Nephron progenitor cell (in vitro differentiated cells): ENCODE measurements at places on chromosomes 13 and 19.

GRCh38 chr19:16373532-16373931, 48.9 kb downstream of the KLF2 start:
- no peak for DNase-seq

DNA sequence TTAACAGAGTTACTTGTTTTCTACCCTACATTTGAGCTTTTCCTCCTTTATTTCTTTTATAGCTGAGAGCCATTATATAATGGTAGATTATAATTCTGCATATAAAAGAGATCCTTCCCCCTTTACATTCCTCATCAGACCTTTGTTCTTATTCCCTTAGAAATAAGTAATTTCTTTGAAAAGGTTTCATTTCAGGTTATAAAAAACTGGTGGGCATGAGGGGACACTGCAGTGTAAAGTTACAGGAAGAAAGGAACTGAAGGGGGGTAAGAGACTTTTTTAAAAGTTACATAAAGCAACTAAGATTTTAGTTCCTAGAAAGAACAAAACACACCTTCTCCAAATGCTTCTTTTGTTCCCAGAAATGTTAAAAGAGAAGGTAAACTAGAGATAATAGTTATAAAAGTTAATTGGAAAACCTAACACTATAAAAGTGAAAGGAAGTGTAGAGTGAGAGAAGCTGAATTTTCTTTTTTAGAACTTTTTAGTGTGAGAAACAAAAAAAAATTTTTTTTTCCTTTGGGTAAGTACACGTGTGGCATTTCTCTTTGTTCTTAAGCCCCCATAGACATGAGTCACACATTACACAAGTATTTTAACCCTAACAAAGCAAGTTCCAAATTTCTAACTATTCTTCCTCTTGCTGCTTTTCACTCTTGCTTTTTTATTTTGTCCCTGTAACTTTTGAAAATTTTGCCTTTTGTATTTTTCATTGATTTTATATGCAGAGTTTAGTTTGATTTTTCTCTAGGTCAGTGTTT, 106.4 kb upstream of the MLNR start:
- no peak for DNase-seq

GRCh38 chr19:12137221-12137940, 2.8 kb downstream of the ZNF20 start:
- DNase-seq: no peak

DNA sequence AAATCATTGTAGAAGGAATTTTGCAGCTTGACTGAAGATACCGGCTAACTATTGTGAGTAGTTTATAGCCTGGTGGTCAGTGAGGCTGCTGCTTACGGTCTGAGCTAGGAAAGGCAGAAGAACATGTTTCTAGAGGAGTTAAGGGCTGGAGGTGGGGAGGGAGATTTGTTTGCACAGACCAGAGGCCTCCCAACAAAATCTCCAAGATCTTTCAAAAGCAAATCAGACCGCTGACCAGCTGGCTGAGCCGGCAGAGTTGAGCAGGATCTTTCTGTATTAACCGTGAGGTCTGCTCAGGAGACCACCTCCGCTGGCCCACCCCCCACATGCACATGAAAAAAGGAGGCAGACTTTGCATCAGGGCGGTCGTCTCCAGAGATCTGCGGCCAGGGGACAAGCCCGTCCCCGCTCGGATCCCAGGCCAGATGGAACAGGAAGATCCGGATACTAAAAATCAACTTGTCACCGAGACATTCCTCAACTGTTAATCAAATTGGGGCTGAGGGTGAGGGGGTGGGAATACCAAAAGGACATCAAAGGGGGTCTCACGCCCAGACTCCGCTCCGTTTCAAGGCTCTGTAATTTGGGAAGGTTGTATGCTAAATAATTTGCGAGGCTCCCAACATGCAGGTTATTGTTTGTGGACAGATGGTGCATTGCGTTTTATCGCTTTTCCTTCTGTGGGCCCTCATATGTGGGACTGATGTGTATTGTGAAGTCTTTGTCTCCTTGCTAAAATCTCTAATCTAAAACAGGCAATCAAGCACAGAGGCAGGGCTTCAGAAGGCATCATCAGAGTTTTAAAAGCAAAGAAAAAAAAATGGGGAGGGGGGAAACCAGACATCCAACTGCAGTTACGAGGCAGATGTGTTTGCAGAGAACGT, 319.0 kb downstream of the ZNF536 start:
- DNase-seq: peak; percentile 39

DNA sequence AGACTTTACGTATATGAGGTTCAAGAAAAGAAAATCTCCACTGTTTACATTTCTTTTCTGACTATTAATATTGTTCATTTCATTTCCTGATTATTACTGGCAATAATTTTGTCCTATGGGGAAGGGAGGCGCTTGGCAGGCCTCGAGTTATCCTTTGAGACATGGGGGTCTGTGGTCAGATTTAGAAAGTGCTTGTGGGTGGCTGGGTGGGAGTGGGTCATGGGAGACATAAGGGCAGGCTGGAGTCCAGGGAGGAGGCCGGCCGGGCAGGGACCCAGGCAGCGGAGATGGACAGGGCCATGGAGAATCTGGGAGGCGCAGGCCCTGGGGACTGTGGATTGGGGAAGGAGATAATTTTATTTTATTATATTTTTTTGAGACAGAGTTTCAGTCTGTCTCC, 40.1 kb downstream of the LTBP4 start:
- DNase-seq: no peak

GRCh38 chr19:29610213-29610573, 4.1 kb downstream of the POP4 start:
- DNase-seq: no peak

- DNase-seq: no peak
Measured at GRCh38 chr19:39681416-39681815, 22.9 kb upstream of the LGALS14 start.

GRCh38 chr13:21148557-21149258, 27.6 kb downstream of the SKA3 start:
- DNase-seq: no peak

DNA sequence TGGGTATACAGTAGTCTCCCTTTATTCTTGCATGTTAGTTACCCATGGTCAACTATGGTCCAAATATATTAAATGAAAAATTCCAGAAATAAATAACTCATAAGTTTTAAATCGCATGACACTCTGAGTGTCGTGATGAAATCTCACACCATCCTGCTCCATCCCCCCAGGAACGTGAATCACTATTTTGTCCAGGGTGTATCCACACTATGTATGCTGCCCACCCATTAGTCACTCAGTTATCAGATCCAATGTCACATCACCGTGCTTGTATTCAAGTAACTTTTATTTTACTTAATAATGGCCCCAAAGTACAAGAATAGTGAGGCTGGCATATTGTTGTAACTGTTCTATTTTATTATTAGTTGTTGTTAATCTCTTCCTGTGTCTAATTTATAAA, 115.8 kb upstream of the SERP2 start:
- no peak for DNase-seq

DNA sequence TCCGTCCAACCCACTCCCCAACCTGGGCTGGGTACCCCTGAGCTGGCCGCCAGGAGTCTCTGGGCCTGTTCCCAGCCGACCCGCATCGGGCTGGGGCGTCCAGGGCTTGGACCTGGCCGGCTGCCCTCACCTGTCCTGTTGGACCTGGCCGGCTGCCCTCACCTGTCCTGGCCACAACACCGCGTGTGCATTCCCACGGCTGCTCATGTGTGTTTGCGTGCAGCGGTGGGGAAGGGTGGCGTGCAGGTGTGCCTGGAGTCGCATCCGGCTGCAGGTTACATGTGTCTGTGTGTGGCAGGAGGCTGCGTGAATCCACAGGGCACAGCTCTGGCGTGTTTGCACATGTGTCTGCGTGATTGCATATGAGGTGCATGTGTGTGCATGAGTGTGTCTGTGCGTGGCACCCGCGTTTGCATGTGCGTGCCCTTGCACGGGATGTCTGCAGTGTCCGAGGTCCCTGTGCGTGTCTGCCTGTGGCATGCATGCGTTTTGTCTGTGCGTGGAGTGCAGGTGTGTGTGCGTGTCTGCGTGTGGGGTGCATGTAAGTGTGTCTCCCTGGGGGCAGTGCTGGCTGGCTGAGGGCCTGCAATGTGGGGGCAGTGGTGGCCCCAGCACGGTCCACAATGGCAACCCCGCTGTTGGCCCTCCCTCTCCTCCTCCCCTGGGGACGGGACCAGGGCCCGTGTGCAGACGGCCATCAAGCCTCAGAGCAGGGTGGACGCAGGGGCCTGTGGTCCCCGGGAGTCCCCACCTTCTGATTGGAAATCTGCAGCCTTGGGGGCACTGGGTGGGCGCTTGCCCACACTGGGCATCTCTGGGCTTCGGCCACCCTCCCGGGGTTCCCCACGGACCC, 3.4 kb downstream of the EFNA2 start:
- DNase-seq: no peak

DNA sequence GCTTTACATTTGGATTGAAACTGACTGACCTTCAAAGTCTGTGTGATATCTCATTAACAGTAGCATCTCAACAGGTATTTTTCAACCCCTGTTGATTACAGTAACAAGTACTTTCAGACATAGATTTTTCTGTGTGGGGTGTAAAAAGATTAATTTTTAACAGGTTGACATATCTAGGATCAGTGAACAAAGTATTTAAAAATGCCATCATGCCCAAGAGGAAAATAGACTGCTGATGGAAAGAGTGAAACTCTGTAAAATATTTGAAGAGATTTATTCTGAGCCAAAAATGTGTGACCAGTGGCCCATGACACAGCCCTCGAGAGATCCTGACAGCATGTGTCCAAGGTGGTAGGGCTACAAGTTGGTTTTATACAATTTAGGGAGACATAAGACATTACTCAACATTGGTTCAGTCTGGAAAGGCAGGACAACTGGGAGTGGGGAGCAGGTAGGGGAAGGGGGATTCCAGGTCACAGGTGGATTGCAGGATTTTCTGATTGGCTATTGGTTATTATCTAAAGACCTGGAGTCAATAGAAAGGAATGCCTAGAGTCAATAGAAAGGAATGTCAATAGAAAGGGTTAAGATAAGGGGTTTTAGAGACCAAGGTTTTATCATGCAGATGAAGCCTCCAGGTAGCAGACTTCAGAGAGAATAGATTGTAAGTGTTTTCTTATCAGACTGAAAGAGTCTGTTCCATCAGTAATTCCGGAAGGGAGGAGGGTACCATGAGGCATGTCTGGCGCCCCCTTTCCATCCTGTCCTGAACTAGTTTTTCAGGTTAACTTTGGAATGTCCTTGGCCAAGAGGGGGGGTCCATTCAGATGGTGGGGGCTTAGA, 29.1 kb downstream of the TNFRSF19 start:
- DNase-seq: no peak

DNA sequence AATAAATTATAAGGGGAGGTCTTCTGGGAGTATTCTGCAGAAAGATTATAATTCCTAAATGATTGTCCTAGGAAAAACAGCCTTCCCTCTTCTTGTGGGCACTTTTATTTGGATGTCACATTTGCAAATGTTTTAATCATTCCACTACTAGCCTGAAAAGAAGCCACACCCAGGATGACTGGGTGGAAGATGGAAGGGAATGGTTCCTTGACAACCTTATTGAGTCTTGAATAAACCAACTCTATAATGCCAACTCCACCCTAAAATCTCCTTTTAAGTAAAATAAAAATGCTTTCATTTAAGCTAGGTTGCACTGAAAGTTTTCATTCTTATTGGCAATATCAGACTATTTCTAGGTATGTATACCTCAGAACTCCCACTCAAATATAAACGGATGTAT, 494.6 kb downstream of the RFC3 start:
- DNase-seq: no peak

DNA sequence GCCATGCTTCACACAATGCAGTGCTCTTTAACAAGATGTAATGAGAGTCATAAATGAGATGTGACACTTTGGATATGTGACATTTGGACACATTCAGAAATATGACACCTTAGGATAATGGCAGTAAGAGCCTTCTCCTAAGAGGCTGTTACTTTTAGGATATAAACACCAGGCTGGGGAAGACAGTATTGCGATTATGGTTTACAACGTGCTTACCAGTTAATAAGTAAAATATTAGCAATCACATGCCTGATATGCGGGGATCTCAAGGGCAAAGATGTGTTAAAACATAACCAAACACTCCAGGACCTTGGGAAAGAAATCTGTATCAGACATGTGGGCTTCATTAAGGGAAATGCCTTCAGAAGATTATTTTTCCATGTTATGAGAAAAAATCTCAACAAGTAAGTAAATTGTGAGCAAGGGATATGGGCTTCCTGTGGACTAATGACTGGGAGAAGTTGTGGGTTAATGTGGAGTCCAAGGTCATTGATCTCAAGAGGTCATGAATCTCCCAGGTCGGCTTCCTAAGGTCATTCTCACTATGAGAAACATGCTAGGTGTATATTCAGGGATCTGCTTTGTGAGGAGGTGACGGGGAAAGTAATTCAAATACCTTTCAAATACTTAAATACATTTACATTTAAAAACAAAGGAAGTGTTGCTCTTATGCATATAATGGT, 105.3 kb downstream of the STARD13 start:
- DNase-seq: no peak

DNA sequence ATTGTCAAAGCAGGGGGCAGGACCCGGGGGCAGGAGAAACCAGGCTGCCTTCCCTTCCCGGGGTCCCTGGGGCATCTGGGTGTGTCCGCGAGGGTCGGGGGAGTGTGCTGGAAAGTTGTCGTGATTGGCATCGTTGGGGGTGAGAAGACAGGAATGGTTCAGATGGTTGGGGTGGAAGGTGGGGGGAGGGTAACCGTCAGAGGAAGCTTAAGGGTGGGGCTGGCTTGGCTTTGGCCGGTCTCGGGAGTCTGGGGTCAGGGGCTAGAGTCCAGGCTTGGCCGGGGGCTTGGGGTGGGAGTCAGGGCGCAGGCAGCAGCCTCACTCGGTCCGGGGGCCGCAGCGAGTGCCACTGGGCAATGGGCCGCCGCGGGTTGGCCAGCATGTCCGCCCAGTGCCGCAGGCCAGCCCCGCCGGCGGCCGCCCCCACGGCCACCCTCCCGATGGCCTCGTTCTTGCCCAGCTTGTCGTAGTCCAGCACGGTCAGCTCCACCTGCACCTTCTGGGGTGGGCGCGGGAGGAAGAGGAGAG, 6.8 kb upstream of the DNAAF3 start:
- DNase-seq: peak; percentile 44

GRCh38 chr13:75947448-75947847, 311.3 kb downstream of the LMO7 start:
- DNase-seq: no peak

DNA sequence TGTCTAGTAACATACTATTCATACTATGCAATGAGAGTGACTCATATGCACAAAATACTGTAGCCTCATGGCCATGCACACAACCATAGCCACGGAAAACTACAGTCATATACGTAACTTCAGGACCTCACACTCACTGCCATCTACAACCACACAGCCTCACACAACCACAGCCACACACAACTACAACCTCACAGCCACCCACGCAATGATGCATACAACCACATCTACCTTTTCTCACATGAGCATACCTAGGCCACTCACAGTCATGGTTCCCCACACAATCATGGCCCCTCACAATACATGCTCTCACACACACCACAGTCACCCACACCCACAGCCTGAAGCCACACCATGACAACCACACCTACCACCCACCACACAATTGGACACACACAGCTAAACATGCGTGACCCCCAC, 8.7 kb upstream of the TNFSF14 start:
- DNase-seq: no peak

GRCh38 chr13:97283888-97284287, 61.8 kb downstream of the MBNL2 start:
- no peak for DNase-seq
